ENCODE measurements at places on chromosomes 5 and 9.

DNA sequence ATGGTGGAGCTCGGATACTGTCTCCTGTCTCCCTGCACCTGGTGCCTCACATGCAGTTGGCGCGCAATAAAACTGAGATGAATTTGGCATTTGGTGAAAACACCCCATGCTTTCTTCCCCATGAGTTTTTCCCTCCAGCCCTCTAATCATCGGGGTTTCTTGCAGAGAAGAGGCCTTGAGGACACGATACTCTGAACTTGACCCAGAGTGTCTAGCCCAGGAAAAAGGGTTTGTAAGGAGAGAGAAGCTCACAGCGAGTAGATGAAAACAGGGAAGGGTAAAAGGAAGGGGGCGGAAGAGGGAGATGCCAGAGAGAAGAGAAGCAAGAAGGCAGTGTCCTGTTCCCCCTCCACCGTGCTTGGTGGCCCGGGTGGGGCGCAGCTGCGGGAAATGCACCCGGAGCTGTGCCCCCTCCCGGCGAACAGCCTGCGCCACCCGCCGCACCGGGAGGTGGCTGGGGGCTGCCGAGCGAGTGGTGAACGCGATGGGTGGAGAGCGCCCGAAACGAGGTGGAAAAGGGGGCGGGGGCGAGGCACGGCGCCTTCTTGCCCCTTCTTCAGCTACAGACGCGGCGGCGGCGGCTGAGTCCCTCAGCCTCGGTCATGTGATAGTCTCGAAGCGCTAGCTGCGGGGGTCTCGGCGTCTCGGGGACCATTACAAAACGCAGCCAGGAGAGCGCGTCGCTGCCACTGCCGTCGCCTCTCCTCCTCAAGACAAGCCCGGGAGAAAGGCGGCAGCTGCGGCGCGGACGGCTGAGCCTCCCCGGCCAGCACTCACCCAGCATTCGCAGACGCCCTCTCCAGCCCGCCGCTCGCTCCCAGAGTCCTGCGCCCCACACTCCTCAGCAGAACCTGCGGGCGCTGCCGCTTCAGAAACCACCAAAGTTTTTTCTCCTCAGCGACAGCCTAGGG is 1.1 kb upstream of the FOXB2 start:
- DNase-seq, result peak; percentile 16

GRCh38 chr9:37301042-37301853 is 121.2 kb upstream of the GRHPR start:
- DNase-seq, result no peak

GRCh38 chr9:122029898-122030297 is 63.2 kb downstream of the TTLL11 start:
- no peak for DNase-seq

DNA sequence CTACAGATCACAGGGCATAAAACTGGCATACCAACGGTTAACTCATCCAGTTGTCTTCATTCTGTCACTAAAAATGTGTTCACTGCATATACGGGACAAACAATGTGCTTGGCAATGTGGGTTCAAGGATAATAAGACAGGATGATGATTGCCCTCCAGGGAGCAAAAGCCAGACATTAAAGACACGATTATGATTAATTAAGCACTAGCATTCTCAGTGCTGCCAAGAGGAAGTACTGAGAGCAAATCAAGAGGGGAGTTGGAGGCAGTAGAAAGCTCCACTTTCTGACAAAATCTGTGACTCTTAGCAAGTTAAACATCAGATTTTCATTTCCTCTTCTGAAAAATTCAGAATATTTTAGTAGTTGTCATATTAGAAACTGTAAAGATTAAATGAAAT is 9.0 kb upstream of the IFNA8 start:
- DNase-seq, result no peak

- no peak for DNase-seq
Measured at GRCh38 chr5:122362361-122362760, 50.3 kb downstream of the SNCAIP start.

- no peak for DNase-seq
Measured at GRCh38 chr5:186091-187041, 4.9 kb upstream of the LRRC14B start.

DNA sequence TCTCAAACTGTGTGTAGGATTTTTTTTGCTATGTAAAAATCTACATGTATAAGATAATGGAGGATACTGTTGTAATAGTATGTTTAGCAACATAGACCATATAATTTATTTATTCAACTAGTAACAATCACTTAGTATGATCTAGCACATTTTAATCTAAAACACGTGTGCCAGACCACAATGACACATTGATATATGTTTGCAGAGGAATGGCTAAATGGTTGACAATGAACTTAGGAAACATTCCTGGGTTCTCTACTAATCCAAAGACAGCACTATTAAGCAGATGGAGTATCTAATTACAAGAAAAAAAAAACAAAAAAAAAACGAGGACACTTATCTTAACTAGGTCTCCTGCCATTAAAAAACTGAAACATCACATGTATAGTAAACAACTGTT is 261.7 kb upstream of the PAPPA start:
- no peak for DNase-seq

- DNase-seq, result no peak
Measured at GRCh38 chr5:35924122-35924949, 14.1 kb downstream of the CAPSL start.

DNA sequence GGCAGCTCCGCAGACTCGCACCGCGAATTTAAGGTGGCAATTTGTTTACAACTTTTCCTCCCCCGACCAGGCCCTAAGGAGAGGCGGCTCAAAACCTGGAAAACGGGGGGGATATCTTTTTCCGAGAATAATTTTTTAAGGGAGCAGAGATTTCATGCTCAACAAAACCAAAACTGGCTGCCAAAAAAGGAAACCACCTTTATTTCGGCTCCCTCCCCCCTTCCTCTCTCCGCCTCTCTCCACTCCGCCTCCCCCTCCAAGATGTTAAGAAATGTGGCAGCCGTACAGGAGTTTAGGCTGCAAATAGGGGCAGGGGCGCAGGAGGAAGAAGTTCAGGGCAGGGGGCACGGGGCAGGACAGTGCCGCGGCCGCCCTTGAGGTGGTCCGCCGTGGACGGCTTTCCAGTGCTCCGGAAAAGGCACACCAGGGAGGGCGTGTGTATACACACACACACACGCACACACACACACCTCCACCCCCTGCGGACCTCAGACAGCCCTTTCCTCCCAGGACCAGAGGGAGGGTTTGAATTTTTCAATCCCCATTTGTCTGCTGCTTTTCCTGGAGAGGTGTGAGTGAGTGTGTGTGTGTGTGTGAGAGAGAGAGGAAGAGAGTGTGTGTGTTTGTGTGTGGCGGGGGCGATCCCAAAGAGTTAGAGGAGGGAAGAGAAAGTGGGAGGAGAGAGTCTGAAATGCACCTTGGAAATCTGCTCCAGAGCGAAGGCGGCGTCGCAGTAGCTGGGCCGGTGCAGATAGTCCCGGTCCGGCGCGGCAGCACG is 9.1 kb downstream of the PTCH1 start:
- peak; percentile 35 for DNase-seq

GRCh38 chr9:123421801-123422455 is 65.9 kb downstream of the CRB2 start:
- DNase-seq, result peak; percentile 25

- DNase-seq, result no peak
Measured at GRCh38 chr9:112059966-112060320, 115.2 kb downstream of the SUSD1 start.

DNA sequence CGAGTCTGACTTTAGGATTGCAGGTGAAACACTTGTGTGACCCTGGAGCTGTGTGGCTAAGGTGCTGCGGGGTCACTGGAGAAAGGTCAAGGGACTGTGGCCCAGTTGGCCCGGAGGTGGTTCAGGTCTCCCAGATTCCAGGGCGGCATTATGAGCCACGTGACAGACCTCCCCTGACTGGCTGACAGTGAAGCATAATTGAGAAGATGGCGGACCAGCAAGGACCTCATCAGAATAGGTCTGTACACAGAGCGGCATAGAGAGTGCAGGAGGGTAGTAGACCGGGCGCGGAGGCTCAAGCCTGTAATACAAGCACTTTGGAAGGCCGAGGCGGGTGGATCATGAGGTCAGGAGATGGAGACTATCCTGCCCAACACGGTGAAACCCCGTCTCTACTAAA is 815 bp upstream of the ODF2 start:
- DNase-seq, result no peak

DNA sequence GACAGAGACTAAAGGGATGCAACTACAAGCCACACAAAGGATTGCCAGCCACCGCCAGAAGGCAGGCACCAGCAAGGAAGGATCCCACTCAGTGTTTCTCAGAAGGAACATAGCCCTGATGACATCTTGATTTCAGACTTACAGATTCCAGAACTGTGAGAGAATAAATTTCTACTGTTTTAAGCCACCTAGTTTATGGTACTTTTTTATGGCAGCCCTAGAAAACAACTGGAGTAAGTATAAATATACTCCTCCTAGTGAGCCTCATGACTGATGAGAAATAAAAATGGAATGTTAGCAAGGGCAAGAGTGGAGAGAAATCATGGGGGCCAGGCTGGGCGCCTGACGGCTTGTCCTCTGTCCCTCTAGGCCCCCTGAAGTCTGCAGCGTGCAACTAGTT is 307.3 kb downstream of the PIK3R1 start:
- no peak for DNase-seq

DNA sequence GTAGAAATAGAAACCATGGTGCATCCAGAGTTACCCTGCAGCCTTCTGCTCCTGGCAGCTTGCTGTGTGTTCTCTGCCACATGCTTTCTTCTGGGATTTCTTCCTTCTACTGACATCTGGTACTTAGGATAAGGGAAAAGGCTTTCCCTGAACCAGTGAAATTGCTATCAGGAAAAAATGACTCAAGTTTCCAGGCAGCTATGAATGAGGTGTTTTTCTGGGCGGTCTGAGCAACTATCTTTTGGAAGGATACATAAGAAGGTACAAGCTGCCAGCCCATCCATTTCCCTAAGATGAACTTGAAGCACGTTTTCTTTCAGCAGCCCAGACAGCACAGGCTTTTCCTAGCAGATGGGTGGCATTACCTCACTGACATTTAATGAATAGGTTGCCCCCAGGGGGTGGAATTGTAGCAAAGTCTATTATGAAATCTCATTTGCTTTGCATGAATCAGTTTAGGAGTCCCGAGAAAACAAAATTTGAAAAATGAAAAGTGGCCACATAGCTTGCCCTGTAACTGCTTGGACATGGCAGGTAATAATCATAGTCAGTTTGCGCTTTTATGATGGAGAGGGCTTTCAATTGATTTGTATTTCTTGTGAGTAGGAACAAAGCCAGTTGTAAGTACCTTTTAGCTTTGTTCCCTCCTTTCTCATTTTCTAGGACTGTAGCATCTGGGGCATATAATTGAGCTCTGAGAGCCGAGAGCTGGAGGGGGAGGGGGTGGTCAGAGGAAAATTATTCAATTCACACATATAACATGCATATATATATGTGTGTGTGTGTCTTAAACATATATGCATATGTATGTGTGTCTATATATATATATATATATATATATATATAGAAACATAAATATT is 108.5 kb downstream of the C9orf152 start:
- no peak for DNase-seq

GRCh38 chr5:119951330-119951934 is 322.1 kb downstream of the FAM170A start:
- DNase-seq, result peak; percentile 71

- no peak for DNase-seq
Measured at GRCh38 chr9:37715991-37716505, 37.6 kb upstream of the TRMT10B start.

DNA sequence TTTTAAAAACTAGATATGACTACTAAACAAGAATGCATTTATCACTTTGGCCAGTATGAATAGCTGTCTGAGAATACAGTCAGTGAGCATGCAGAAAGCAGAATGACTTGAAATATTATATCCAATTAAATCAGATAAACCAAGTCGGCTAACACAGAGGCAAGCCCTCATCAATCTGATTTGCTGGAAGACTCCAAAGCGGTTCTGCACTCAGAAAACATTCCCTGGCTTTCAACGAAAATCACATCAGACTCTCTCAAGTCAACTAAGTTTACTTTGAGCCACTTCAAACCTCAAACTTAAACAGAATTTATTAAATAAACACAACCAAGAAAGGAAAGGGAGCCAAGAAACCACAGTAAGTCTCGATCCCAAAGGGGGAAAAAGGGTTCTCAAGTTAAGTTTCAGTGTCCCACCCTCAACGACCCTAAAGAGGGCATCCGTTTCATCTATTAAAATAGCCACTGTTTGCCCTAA is 1.4 kb downstream of the MYO10 start:
- no peak for DNase-seq

- DNase-seq, result no peak
Measured at GRCh38 chr9:126097679-126098078, 228.9 kb upstream of the MVB12B start.

GRCh38 chr5:181263633-181264032 is 2.7 kb upstream of the TRIM52 start:
- no peak for DNase-seq

- DNase-seq, result no peak
Measured at GRCh38 chr9:26812217-26812616, 80.4 kb downstream of the CAAP1 start.

DNA sequence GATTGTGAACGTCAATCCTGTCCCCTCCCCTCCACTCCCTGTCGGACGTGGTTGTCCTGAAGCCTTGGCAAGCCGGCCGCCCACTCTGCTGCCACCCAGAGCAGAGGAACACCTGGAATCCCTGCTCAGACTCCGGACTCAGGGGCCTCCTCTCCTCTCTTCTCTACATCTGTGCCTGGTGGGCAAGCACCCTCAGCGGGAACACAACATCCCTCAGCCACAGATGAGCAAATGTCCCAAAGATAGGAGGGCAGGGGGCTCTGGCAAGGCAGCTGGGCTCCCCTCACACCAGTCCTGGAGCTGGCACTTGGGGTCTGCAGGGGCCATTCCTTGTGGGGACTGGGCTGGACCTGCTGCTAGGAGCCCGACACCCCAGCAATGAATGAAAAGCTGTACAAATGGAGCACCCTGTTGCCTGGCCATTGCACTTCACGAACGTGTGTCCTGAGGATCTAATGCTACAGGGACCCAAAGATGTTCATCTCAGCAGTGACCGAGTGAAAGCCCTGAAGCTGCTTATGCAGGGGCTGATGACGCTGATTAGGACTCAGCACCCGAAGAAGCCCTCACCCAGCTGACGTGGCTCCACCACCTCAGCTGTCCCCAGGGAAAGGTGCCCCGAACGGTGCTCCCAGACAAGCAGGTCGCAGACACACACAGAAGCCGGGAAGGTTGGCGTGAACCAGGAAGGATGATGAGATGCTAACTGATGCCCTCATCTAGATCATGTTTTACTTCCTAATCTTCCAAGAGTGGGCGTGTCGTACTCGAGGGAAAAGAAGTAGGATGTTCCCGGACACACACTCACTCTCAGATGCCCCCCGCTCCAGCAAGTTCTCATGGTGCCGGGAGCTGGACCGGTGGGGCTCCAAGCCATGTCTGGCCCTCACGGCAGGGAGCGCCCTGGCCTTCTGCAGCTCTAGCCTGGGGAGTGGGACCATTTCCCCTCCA is 177.0 kb upstream of the PPP1R26 start:
- DNase-seq, result no peak

DNA sequence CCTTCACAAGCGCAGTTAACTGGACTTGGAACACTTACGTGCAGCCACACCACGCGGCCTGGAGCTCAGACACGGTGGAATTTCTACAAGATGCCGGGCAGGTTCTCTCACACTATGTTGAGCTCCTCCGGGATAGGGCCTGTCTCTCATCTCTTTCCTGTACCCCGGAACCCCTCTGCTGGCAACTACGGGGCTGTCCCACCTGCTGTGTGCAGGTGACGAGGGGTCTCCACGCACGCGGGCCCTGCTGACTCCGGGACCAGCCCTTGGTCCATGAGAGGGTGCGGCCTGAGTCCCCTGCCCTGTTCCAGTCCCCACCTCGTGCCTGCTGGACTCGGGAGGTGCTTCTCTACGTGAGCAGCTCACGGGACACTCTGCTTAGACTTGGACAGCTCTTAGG is 40.1 kb downstream of the SLC6A3 start:
- DNase-seq, result no peak

Data from T47D (cell line).